Astrocyte (in vitro differentiated cells and primary cell): ENCODE measurements at places on chromosomes 7 and 10.

- DNase-seq, result no peak
These were observed 157.5 kb downstream of the LYZL1 start for GRCh38 chr10:29446327-29446726.

GRCh38 chr7:82331234-82331633 lies 112.3 kb downstream of the CACNA2D1 start:
- no peak for DNase-seq

GRCh38 chr10:42556931-42557330 lies 81.4 kb downstream of the ZNF33B start:
- no peak for DNase-seq

DNA sequence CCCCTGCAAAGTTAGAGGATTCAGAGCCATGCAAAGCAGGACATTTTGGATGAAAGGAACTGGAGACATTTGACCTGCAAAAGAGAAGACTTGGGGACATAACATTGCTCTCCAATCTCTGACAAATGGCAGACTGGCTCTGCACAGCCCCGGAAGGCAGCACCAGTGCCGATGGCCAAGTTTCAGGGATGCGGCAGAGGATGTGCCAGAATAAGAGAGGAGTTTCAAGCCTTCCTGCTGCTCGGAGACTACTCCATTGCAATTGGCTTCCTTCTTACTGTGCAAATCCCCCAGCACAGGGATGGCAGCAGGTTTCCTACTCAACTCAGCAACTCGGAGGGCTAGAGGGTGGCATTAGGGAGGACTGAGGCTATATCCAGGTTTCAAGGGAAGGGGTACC lies 268.8 kb upstream of the ZMIZ1 start:
- DNase-seq, result no peak
